ENCODE measurements at places on chromosomes 2 and 18. TPM values are rescaled to one million over a fixed set of nuclear protein-coding genes. Genes with fewer than 3 reads are reported as not detected.

GRCh38 chr18:79046522-79046921 is 22.7 kb upstream of the ATP9B start:
- DNase-seq: no peak

DNA sequence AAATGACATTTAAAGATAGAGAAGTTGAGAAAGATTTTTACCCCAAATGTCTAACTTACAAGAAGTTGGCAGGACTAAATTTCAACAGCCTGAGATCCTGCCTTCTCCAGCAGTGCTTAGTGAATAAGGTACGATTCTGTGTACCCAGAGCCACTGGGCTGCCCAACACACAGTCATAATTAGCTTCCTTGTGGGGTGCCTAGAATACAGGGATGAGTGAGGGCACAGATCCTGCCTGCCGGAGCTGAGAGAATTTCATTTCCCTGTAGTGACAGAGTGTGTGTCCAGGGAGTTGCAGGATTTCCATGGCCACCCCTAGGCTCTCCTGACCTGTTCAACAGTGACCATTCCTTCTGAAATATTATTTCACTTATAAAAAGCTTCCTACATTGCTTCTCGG is 27.0 kb downstream of the GREB1 start:
- DNase-seq: no peak

The SPP2 gene
- total RNA-seq: not detected

- peak; percentile 56 for DNase-seq
These were observed 40.3 kb downstream of the CYB5A start for GRCh38 chr18:74251297-74252038.

- no peak for DNase-seq
These were observed 90.5 kb downstream of the TMEM17 start for GRCh38 chr2:62415518-62415917.

Data from endothelial cell of umbilical vein (primary cell).